Natural killer cell treated with Interleukin-12 subunit alpha and Interleukin-12 subunit beta and Interleukin-15 and Interleukin-18, amount 100 ng/mL, for 72 hours (primary cell): ENCODE measurements at places on chromosomes 11 and 22. TPM values are rescaled to one million over a fixed set of nuclear protein-coding genes. Genes with fewer than 3 reads are reported as not detected.
A peak's percentile ranks its signal among the peaks of the same experiment; 100 is the strongest.

Gene HBD
- total RNA-seq: not detected

Gene NAV2
- total RNA-seq: 0.31 TPM

Gene C11orf91
- not detected for total RNA-seq

GRCh38 chr11:19869466-19869865 lies 156.8 kb downstream of the NAV2 start:
- DNase-seq: no peak

DNA sequence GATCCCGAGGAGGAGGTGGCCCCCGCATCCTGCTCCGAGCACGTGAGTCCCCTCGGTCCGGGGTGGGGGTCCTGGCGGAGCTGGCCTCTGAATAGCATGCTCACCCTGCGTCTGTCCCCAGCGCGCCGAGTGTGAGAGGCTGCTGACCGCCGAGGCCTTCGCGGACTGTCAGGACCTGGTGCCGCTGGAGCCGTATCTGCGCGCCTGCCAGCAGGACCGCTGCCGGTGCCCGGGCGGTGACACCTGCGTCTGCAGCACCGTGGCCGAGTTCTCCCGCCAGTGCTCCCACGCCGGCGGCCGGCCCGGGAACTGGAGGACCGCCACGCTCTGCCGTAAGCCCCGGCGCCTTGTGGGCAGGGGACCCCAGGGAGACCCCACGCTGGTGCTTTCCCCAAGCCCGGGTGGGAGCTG lies 3.5 kb downstream of the MUC2 start:
- peak; percentile 59 for DNase-seq

DNA sequence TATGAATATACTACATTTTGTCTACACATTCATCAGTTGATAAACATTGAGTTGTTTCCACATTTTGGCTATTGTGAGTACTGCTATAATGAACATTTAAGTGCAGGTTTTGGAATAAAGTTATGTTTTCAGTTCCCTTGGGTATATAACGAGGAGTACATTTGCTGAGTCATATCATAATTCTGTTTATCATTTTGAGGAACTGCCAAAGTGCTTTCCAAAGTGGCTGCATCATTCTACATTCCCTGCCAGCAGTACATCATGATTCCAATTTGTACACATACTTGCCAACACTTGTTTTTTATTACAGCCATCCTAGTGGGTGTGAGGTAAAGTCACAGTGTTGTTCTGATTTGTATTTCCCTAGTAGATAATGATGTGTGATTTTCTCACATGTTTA lies 1458.6 kb upstream of the TENM4 start:
- no peak for DNase-seq

DNA sequence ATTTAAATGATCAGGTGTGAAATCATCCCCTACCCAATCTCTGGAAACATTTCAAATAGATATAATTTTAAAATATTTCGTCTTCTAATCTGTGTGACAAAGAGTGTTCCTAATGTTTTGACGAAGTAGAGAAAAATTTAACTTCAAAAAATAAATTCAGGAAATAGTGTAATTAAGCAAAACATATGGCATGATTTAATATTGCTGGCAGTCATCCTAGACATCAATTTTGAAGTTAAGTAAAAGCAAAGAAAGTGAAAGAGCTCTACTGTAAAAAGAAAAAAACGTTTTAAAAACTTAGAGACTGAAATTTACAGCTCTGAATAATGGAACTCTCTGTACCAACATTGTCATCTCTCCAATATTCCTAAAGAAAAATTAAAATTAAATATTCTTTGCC lies 1062.3 kb downstream of the LRRC4C start:
- no peak for DNase-seq

DNA sequence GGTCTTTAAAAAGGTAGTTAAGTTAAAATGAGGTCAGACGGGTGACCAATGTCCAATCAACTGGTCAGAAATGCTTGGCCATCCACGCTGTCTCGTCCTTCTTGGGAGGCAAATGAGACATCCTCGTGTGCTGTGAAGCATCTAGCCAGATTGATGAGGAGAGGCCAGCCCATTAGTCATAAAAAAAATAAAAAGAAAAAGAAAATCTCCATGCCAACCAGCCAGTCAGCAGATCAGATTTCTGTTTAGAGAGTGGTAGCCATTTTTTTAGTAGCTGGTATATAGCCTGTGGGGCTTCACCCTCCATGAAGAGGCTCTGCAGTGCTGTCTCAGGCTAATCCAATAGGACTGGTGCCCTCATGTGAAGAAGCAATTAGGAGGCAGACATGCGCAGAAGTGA lies 343.1 kb upstream of the SYN3 start:
- DNase-seq: no peak

GRCh38 chr11:64196626-64197025 lies 9.9 kb upstream of the FERMT3 start:
- no peak for DNase-seq

- DNase-seq: no peak
These were observed 4.1 kb downstream of the MIOX start for GRCh38 chr22:50490531-50491308.

DNA sequence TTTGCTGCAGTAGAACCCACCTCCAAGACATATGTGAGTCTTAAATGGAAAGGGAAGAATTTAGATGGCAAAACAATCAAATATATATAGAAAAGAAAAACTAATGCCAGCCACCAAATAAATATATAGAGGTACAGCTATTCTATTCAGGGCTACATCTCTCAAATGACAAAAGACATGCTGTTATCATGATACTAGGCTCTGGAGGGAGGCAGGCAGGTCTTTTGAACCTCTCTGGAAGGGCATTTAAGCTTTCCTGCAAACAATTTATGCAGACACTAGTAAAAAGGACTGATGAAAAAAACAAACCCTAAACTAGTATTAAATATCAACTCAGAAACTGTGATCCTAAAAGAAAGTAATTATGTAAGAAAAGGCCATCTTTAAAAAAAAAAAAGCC lies 24.4 kb downstream of the UEVLD start:
- no peak for DNase-seq
